ENCODE measurements at places on chromosomes 3 and 15.

DNA sequence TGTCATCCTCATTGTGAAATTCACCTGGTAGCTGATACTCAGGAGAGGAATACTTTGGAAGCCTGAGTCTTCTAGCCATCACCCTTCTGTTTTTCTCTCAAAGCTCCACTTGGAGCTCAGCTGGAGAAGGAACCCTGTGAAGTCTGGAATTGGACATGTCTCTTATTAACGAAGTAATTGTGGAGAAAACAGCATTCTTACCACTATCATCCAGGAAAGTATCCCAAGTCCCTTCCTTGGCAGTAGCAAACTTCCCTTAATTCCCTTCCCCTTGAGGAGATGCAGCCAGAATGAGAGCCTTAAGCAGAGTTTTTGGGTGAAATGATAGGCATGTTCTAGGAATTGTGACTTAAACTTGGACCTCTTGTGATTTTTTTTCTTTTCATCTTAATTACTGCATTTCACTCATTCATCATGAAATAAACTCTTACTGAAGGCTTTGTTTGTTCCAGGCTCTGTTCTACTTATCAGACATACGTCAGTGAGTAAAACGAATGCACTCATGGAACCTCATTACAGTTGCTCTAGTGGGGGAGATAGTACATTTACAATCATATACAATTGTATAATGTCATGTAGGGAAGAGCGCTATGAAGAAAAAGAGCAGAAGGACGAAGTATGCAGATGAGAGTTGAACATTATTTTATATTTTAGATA, 30.5 kb upstream of the TCF12 start:
- no peak for DNase-seq

DNA sequence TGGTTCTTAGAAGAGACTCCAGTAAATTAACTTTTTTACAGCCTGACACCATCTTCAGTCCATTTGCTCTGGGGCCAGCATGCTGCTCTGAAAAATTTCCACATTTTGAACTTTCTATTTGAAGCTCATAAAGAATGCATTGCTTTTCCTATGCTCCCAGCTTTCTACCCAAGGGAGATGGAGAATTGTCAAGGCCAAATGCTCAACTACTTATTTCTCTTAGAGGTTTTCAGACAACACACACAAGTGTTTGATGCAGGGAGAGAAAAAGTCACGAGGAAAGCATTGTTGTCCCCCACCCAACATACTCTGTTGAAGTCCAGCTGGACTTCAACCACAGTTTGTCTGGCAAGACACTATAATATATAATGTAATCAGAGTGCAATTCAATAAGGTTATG, 100.3 kb upstream of the CADPS start:
- no peak for DNase-seq

GRCh38 chr3:13615019-13615528, 66.1 kb downstream of the FBLN2 start:
- DNase-seq = no peak

DNA sequence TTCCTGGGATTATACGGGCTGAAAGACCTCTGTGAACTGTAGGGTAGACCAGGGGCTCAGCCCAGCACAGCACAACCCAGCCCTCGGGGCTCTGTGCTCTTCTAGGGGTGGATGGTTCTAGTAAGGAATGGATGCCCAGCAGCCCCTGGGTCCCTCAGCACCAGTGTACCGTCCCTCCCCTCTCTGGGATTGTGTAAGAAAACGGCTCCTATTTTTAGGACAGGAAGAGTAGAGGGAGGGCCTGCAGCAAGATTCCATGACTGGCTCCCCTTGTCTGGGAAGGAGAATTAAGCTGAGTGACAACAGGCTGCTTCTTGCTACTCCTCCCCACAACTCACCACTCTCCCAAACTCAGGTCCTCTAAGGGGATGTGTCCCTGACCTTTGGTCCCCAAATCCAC, 270.8 kb upstream of the TOPAZ1 start:
- no peak for DNase-seq

DNA sequence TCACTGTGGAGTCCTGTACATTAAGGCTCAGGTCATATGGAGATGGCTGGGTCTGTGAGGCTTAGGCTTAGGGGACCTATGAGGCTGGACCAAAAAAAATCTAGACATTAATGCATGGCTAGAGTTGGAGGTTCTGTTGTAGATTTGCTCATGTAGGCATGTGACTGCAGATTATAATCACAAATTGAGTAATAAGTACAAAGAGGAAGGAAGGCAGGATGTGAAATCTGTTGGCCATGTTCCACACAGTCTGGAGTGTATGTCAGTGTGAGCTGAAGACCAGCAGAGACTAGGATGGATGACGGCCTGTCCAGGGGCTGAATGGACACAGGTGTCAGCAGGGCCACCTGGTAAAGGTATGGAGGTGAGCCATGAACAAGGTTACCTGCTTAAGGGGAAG, at the start of gene ST3GAL6:
Gene ST3GAL6 (plus strand): TSS at position 265 of the 400 bp plus-strand sequence. CDS start 5,101 bp downstream, outside the sequence.
- no peak for DNase-seq
